Stimulated activated memory B cell treated with anti-CD40 and anti-IgM and Interleukin-4, amounts not matched to agents 10 μg/mL and 1 μg/mL and 100 μg/mL, for 72 hours (primary cell): ENCODE measurements at places on chromosomes 12 and 14.
A peak's percentile ranks its signal among the peaks of the same experiment; 100 is the strongest.

GRCh38 chr12:27257104-27257843 is 13.2 kb downstream of the STK38L start:
- ATAC-seq: no peak

- no peak for ATAC-seq
Observed at GRCh38 chr14:96383445-96383844, 8.5 kb upstream of the AK7 start.

DNA sequence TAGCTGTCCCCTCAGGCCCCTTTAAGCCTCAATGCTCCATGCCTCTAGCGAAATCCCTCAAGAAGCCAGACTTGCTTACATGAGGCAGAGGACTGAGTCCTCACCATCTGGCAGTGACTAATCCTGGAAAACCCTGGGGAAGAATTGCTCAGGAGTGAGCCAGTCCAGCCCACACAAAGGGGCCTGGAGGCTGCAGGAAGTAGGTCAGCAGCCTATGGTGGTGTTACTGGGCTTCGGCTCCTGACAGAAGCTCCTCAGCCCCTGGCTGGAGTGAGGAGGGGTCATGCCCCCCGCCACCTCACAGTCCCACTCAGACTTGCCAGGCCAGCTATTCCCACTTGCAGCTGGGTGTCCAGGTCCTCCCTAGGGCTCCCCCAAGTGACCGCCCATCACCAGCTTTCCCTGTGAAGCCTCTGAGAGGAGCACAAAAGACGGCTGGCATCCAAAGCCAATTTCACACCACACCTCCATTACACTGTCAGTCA is 250.5 kb downstream of the DPF3 start:
- no peak for ATAC-seq

DNA sequence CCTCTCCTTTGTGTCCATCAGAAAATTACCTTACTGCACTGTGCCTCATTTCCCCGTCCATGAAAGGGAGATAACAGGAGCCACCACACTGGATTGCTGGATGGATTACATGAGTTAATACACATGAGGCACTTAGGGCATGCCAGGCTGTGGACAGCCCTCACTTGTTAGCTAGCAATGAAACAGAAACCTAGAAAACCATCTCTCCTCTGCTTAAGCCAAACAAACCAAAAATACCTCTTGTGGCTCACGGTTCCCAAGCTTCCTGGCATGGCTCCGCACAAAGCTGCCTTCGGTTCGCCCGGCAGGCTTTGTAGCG is 660 bp upstream of the HCFC2 start:
- peak; percentile 45 for ATAC-seq

DNA sequence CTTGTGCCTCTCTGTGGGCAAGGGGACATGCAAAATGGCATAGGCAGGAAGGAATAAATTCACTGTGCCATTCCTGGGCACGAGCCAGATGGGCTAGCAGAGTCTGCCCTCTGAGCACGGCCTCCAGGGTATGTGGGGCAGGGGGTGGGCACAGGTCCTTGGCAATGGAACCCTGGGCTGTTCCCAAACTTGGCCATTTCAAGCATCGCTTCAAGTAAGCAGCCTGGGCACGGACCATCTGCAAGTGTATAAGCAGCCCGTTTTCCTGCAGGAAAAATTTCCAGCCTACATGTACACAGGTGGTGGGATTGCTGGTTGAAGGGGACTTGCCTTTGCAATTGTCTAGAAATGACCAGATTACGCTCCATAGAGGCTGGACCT is 40.3 kb downstream of the CCDC85C start:
- ATAC-seq: no peak

- no peak for ATAC-seq
Observed at GRCh38 chr12:51972849-51973273, 21.4 kb downstream of the ACVR1B start.

DNA sequence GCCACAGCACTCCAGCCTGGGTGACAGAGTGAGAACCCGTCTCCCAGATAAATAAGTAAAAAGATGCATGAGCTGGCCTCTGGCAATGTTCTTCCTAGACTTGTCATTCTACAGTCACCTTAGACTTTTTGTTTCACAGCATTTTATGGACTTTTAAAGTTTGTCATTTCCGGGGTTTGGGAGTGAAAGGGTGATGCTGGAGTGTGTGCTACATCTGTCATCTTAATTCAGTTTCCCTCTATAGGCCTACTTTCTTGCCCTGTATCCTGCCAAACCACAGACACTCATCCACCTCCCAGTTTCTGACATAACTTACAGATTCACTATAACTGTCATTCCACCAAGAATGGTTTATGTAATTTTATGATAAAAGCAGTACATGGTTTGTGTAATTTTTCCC is 166.7 kb upstream of the PARP11 start:
- ATAC-seq: no peak

GRCh38 chr12:2691345-2692071 is 103.3 kb upstream of the FKBP4 start:
- ATAC-seq: peak; percentile 80

GRCh38 chr12:96886998-96887677 is 19.9 kb upstream of the NEDD1 start:
- ATAC-seq: no peak

- ATAC-seq: no peak
Observed at GRCh38 chr14:103488960-103489359, 33.7 kb downstream of the CKB start.

GRCh38 chr12:113385282-113385882 is 18.3 kb downstream of the SDS start:
- no peak for ATAC-seq

- no peak for ATAC-seq
Observed at GRCh38 chr14:44369401-44370123, 137.5 kb downstream of the FSCB start.

DNA sequence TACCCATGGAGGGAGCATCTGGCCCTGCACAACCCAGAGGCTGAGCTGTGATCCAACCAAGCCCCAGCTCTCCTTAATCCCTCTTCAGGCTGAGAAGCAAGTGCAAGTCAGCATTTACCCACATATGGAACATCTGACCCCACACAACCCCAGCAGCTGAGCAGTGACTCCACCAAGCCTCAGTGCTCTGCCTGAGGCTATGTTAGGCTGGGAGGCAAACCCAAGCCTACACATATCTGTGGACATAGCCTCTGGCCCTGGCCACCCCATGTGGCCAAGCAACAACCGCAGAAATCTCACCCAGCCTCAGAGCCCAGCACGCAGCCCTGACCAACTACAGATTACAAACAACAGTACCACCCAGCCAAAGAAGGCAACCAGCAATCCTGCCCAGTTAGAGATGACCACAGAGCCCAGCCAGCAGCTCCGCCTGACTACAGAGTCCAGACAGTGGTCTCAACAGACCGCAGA is 142.8 kb downstream of the NUAK1 start:
- ATAC-seq: peak; percentile 34

DNA sequence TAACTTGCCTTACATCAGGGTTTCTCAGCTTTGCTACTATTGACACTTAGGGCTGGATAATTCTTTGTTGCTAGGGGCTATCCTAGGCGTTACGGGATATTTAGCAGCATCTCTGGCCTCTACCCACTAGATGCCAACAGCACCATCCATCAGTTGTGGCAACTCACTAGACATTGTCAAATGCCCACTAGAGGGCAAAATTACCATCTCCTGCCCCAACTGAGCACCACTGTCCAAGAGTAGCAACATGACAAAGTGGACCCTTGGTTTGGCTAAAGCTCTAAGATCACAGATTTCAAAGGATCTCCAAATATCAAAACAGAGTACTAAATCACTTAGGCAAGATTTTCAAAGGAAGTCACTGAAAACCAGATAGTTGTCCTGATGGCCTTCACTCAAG is 251.7 kb upstream of the TBX3 start:
- ATAC-seq: no peak

GRCh38 chr12:4787965-4788364 is 67.8 kb downstream of the GALNT8 start:
- ATAC-seq: no peak

- peak; percentile 82 for ATAC-seq
Observed at GRCh38 chr12:128969480-128970055, 116.3 kb downstream of the GLT1D1 start.

GRCh38 chr14:104964546-104964945 is 13.6 kb downstream of the AHNAK2 start:
- no peak for ATAC-seq

DNA sequence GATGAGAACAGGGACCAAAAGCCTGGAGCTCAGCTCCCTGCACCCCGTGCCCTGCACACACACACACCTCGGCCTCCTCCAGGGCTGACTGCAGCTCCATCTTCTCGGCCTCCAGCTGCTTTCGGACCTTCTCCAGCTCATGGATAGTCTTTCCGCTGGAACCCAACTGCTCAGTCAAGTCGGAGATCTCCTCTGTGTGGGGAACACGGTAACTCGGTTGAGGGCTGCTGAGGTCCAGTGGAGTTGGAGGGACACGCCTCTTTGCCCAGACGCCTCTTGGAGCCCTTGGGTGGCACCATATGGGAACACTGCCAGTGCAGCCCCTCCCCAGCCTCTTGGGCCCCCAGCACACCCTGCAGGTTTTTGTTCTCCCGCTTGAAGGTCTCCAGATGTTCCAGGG is 8.7 kb upstream of the MYH6 start:
- ATAC-seq: no peak

GRCh38 chr14:57851354-57851753 is 14.5 kb downstream of the SLC35F4 start:
- no peak for ATAC-seq

GRCh38 chr12:4860741-4861140 is 49.0 kb upstream of the KCNA1 start:
- no peak for ATAC-seq

- ATAC-seq: no peak
Observed at GRCh38 chr12:6821591-6822425, at the start of gene GPR162. TSS of gene GPR162 (plus strand) at chr12:6821821. CDS start at chr12:6823899, 2,078 bp downstream.

- ATAC-seq: no peak
Observed at GRCh38 chr14:42334931-42335330, 728.3 kb downstream of the LRFN5 start.

DNA sequence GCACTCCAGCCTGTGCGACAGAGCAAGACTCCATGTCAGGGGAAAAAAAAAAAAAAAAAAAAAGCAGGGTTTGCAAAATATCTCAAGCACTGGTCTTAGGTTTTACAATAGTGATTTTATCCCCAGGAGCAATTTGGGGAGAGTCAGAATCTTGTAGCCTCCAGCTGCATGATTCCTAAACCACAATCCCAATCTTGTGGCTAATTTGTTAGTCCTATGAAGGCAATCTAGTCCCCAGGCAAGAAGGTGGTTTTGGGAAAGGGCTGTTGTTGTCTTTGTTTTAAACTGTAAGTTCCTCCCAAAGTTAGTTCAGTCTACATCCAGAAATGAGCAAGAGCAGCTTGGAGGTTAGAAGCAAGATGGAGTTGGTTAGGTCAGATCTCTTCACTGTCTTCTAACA is 135.7 kb downstream of the PLXNC1 start:
- no peak for ATAC-seq
